ENCODE measurements at places on chromosomes 12 and 14.

DNA sequence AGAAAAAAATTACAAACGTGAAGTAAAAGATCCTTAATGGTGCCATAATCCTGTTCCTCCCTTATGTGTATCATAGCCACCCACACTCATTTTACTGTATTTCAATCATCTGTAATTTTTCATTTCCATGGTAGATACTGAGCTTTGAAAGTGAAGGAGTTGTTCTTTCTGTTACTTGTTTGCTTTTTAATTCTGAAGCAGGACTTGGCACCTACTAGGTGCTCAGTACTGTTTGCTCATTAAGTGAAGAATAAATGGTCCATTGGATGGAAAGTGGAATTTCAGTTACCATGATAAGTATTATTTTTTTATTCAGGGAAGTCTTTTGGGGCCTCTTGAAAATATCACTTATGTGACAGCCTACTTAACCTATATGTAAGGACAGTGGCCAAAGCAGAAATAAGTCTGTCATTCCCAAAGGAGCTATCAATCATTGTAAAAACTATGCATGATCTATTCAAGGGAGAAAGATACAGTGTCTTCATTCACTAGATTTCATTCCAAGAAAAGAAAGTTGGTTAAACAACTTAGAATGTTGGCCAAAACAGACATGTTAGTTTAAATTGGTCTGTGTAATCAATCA, 1244.4 kb upstream of the SEL1L start:
- no peak for DNase-seq

DNA sequence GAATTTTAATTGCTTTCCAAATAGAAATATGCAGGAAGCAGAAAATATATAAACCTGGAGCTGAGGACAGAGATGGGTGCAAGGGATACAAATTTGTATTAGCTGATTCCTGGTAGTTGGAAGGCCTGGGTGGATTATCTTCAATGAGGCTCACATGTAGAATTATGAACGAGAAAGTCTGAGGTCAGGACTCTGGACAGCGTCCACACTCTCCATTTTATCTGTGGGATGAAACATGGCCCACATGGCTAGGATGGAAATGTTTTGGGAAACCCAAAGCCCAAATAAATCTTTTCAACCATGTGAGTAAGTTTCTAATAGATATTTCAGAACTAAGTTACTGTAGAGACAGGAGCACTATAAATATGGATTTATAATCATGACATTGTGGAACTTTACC, 256.1 kb downstream of the APAF1 start:
- no peak for DNase-seq

DNA sequence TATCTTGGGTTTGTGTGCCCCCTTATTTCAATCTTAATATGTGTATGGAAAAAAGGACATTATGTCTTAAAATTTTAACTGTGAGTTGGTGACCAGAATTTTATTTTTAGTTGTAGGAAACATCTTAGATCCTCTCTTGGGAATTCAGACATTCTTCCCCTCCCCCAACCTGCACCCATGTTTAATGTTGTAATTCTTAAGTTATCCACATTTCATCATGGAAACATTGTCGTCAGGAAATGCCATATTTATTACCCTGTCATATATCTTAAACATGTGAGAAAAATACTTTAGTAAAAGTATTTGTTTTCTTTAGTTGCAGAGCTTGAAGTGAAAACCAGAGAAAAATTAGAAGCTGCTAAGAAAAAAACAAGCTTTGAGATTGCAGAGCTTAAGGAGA, 30.3 kb downstream of the YEATS4 start:
- DNase-seq: no peak

DNA sequence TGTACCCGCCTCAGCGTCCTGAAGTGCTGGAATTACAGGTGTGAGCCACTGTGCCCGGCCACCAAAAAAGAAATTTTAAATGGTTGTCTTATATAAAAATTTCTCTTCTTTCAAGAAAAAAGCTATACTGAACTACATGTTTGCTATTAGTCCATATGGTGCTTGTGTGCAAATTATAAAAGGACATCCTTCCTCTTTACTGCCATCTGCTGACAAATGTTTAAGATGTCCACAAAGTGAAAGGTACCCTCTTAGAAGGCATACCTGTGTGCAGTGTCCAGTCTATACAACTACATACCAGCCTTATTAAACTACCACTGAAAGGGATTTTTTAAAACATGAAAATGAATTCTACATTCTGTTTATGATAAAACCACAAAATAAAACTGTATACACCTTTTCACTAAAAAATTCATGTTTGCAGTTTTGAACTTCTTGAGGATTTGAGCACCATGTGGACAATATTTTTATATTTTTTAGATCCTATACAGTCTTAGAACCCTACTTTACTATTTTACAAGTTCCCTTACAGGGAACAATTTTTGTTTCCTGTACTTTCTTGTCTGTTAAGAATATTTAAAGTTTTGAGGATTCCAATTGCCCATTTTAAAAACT, 32.8 kb upstream of the TOMM20L start:
- no peak for DNase-seq

DNA sequence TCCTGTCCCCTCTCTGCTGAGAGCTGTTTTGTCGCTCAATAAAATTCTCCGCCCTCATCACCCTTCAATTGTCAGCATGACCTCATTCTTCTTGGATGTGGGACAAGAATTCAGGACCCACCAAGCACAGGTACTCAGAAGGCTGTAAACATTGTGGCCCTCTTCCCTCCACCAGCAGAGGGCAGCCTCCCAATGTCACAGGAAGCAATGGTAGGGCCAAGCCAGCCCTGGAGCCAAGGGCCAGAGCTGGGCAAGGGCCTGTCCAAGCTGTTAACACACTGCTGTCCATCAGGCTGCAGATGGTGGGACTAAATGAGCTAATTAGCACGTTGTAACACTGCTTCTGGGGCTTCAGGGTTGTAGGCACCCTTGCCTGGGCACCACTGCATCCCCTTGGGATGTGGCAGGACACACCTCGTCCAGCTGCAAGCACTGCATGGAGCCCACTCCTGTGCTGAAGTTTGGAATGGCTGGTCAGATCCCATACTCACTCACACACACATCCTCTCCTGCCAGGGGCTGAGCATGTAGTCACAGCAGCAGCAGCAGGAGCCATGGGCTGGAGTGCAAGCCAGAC, 62.7 kb upstream of the HECTD1 start:
- DNase-seq: peak; percentile 30
